Stimulated activated CD4-positive, alpha-beta T cell treated with anti-CD3 and anti-CD28 coated beads, TNF-alpha, amount 100 ng/mL, for 1 hour (primary cell): ENCODE measurements at places on chromosomes 4 and X.

DNA sequence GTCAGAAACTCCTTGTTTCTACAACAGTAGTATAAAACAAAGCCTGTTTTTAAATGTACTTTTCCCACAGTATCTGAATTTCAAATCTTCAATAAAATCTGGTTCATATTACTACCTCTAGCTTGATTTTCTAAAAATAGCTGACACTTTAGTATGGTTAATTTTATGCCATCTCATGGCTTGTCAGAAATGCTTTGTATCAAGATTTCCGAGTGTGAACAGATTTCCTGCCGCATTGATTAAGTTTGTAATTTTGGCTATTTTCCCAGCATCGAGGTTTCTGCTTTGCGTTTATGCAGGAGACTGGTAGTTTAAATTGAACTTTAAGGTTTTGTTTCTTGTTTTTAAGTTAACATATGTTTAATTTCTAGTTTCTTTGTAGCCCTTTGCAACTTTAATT, 44.2 kb downstream of the CLCN3 start:
- DNase-seq, result no peak

DNA sequence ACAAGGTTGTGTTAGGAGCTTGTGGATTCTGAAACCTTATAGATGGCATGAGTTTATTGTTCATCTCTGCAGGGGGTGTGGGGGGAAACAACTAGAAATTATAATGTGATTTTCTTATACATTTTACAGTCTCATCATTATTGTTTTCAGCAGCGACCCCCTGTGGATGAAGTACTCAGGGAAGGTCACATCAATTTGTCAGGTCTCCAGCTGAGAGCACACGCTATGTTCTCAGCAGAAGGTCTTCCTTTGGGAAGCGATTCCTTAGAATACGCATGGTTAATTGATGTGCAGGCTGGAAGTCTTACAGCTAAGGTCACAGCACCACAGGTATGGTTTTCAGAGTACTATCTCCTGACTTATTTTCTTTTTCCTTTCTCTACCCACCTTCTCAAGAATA, 72.2 kb downstream of the BLTP1 start:
- no peak for DNase-seq

- DNase-seq, result no peak
Observed at GRCh38 chrX:40440866-40441265, 139.9 kb upstream of the ATP6AP2 start.

DNA sequence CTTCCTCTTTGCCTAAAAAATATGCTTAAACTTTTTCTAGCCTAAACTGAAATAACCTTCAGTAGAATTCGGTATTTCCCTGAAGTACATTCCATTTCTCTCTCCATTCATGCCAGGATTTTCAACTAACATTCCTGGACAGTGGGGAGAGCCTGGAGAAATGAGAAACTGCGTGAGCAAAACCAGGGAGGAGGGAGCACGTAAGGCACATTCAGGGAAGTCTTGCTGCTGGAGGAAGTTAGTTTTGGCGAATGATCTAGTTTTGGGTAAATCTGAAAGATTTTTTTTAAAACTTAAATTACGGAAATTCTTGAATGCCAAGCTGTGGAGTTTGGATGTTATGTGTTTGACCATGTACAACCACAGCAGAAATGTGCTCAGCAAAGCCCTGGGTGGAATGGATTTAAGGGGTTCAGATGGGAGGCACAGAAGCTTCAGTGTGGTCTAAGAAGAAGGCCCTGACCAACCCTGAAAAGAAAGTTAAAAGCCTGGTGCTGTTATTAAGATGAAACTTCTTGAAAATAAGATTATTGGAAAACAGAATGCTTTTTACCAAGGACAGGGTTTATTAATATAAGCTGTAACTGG, 347.8 kb downstream of the ANK2 start:
- DNase-seq, result no peak

- no peak for DNase-seq
Observed at GRCh38 chr4:52235552-52236201, 184.6 kb downstream of the SPATA18 start.

DNA sequence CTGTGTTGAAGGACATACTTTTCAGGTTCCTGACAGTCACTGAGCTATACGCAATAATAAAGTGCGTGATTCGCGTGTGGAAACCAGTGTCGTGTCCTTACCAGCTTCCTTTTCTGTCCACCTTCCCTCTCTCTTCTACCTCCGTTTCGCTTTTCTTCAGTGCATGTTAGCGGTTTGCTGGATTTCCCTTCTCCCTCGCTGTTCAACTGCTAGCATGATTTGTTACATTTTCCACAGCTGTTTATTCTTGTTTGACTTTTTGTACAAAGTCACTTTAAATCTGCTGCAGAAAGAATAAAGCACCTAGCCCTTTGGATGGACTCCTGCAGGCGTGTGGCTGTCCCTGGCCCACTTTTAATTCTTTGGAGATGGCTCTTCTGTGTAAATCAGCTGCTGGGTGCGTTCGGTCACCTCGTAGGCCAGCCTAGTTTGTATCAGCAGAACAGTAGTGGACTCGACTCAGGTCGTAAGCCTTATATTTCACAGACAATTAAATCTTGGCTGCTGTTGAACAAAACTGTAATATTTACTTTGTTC, 8.9 kb upstream of the HAND2 start:
- no peak for DNase-seq

- DNase-seq, result no peak
Observed at GRCh38 chr4:73723928-73724327, 16.4 kb upstream of the CXCL8 start.

GRCh38 chr4:6332042-6332668, 62.5 kb downstream of the WFS1 start:
- DNase-seq, result no peak

DNA sequence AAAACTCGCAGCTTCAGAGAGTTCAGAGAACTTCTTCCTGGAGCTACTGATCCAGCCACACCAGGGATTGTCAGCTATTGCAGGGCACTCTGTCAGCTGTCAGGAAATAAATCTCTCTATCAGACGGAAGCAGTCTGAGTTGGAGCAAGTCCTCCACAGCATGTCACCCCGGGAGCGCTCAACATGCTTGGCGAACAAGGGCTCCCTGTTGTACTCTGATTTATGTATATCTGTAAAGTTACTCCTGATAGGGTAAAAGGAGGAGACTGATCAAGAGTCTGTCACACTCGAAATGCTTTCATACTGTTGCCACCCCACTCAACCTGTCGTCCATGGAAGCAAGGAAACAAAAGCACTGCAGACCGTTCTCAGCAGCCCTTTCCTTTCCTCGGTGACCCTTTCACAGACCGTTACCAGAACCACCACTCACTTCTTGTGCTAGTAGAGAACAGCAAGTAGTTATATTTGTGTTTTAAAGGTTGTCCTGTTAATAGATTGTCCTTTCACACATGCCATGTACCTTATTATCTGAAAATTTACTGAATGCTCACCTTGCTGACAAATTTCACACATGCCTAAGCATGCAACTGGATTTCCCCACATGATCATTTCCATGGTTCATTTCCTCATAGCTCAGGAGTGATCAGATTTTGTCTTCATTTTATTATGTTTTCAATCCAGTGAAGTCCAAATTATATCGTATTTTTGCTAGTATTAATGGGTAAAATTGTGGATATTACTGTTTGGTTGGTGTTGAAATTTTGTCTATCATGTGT, 2108.9 kb upstream of the TENM3 start:
- no peak for DNase-seq

- DNase-seq, result no peak
Observed at GRCh38 chr4:112348488-112349158, 51.5 kb downstream of the ALPK1 start.

- no peak for DNase-seq
Observed at GRCh38 chr4:14896656-14897175, 105.6 kb upstream of the CPEB2 start.
